Chondrocyte (in vitro differentiated cells): ENCODE measurements at places on chromosomes 11 and 22.

DNA sequence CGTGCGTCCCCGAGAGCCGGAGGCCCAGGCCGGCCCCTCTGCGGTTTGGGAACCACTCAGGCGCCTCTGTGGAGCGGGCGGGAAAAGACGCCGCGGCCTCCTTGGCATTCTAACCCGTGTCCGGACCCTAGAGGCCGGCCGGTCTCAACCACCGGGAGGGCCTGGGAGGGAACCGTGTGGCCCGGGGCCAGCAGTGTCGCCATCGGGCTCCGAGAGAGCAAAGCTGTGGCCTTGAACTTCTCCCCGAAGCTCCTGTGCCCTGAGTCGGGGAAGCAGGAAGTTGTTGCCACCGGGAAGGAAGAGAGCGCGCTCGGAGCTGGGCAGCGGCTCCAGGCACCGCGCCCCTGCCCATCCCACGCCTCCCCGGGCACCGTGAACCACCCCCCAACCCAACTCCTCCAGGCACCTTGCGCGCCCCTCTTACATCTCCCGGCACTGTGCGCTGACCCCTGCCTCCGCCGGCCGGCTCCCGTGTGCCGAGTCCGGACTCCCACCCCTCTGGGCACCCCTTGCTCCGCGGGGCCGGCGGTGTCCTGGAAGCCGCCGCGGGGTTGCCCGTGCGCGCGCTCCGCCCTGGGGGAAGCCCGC, 80.0 kb upstream of the PPARA start:
- peak; percentile 89 for DNase-seq

DNA sequence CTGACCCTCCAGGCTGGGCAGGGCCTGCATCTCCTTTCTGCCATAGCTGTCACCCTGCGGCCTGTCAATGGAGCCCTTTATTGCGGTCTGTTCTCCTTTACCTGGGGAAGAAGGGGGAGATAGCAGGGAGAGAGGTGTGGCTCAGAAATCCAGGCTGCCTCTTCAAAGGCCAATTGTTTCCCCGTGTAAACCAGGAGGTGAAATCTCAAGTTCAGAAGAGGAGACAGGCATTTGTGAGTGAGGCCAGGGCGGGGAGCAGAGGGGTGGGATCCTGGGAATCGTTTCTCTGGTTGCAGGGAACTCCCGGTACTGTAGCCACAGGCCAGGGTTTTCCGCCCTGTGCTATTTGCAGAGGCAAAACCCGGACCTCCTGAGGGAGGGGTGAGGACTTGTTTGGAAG, 9.1 kb downstream of the DCPS start:
- DNase-seq: no peak

GRCh38 chr11:122214567-122214966, 98.6 kb upstream of the BLID start:
- DNase-seq: no peak

GRCh38 chr11:84022695-84023094, 736.5 kb upstream of the CCDC90B start:
- no peak for DNase-seq

GRCh38 chr22:31295360-31295759, 3.1 kb upstream of the PIK3IP1 start:
- no peak for DNase-seq

DNA sequence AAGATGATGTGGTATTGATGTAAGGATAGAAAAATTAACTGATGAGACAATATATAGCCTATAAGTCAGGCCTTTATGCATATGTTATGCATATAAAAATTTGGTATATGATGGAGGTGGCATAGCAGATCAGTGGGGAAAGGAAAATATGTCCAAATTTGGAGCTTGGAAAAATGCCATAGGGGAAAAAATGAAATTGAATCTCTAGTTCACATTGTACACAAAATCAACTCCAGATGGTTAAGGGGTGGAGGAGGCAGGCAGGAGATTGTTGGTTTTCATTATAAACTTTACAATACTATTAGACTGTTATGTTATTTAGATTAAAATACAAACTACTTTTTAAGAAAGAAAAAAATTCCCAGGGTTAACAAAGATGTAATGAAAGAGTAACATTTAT, 15.1 kb upstream of the CD3E start:
- DNase-seq: no peak

DNA sequence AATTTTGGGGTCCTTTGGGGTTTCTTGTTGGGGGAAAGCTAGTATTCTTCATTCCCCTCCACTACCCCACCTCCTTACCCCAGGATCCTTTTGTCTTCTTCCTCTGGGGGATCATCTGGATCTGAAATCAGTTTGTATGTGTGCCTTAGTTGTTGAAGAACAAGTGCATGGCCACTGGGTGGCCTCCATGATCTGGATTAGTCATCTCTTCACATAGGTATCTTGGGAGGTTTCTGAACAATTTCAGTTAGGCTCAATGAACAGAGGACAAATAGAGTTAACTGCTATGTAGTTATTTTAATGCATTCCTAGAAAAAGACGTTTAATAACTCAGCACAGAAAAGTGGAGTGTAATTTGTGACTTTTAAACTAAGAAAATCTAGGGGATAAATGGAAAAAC, 7.1 kb upstream of the VWA5A start:
- no peak for DNase-seq

DNA sequence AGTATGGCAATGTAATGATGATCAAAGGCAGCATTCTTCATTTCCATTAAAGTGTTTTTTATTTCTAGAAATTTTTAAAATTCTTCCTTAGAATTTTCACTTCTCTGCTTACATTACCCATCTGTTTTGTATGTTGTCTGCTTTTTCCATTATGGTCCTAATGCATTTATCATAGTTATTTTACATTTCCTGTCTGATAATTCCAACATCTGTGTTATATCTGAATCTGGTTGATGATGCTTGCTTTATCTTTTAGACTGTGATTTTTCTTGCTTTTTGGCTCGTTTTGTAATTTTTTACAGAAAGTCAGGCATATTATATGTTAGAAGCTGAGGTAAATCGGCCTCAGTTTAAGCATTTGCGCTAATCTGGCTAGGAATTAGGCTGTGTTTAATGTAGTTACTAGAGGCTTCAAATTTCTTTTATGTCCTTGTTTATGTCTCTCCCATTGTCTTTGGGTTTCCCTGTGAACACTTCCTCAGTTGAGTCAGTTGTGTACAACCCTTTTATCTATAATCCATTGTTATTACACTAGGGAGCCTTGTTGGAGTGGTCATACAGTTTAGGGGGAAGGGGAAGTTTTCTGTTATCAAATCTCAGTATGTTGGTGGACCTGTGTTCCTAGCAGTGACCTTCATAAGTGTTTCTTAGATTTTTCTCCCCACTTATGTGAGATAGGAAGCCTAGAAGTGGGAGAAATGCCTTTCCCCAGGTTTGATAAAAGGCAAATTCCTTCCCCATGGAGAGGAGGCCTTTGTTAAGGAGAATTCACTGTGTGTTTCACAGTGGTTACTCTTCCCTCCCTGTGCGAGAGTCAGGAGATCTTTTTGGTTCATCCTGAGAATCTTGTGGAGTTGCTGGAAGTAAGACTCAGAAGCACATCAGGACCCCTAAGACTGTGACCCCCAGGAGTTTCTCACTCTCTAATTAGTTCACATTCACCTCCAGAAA, 437.5 kb downstream of the INSC start:
- no peak for DNase-seq

GRCh38 chr11:13334034-13334786, 56.6 kb downstream of the BMAL1 start:
- DNase-seq: no peak

GRCh38 chr11:123797541-123797940, 8.6 kb downstream of the OR6M1 start:
- DNase-seq: no peak

DNA sequence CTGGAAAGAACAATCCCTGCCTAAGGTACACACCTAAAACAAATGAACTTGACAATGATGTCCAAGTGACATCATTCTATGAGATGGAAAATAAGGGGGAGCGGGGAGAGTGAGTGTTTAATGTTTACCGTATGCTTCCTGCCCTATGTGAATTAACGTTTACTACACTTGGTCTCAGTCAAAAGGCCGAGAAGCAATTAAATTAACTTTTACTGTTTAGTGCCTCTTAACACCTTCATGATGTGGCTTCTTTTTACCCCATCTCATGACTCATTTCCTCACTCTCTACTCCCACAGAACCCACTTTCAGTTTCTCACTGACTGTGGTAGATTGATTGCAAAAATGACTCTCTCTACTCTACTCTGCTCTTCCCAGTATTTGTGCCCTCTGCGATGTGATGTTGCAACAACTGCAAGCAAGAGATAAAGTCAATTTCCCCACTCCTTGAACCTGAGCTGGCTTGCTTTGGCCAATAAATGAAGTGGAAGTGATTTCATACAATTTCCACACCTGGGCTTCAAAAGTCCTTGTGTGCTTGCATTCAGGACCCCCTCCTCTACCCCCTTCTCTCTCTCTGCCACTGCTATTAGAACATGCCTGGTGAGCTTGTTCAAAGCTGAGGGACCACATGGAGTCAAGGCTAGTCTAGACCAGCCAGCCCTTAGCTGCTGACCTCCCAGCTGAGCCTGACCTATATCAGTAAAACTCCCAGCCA, 11.6 kb upstream of the ALKBH3 start:
- no peak for DNase-seq

DNA sequence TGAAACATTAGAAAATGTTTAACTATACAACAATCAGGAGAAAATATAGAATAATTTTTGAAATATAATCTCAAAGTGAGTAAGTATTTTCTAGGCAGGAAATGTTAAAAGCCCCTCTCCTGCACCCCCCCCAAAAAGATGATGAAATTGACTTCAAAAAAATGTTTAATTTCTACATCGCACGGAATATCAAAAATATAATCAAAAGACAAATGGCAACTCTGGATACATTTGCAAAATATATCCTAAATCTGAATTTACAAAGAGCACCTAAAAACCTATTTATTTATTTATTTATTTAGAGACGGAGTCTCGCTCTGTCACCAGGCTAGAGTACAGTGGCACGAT, 36.9 kb downstream of the OR4D9 start:
- DNase-seq: no peak

- no peak for DNase-seq
Measured at GRCh38 chr11:128900468-128900867, 9.3 kb downstream of the KCNJ5 start.

- no peak for DNase-seq
Measured at GRCh38 chr11:122069707-122070360, 46.2 kb downstream of the BLID start.

GRCh38 chr22:19987394-19988306, 29.0 kb downstream of the ARVCF start:
- DNase-seq: peak; percentile 62

DNA sequence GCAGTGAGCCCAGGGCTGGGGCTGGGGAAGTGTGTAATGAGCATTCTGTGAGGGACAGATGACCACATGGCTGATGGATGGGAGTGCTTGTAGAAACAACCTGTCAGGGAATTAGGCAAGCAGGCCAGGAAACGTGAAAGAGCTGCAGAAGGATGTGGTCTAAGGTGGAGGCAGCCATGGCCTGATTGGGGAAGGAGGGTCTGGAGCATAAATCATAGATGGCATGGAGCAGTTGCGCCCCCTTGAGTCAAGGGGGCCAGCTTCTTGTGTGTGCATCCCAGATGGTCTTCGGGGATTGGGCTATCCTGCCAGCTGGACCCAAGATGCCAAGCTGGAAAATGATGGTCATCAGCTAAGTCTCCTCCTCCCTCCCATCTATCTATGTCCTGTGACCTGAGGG, 119.4 kb upstream of the CLPB start:
- DNase-seq: no peak

- DNase-seq: no peak
Measured at GRCh38 chr22:44455963-44456358, 42.1 kb downstream of the RTL6 start.

- DNase-seq: no peak
Measured at GRCh38 chr22:27588268-27588667, 213.3 kb downstream of the MN1 start.

DNA sequence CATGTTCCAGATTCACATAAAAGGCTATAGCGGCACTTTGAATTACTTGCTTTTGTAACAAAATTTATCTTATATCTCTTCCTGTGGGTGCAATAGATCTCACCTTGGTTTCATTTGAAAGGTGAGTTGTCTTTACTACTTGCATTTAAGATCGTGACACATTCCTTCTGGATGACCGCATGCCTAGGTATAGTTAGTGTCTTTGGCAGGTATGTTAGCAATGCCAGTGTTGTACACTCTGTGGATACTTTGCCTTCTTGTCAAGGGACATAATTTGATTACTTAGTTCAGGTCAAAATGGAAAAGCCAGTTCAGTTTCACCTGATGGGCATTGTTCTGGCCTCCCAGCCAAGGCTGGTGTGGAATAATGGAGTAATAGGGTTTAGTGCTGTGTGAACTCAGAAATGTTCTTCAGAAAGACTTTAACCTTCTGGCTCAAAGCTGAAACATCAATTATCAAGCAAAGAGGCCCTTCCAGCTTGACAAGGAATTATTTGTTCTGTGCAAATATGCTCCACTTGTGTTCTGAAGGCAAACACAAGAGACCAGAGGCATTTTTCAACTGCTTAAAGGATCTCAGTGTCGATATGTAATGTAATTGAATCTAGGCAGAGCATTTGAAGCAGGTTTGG, 64.6 kb downstream of the AMOTL1 start:
- DNase-seq: no peak
